ENCODE measurements at places on chromosomes 11 and 22. TPM values are rescaled to one million over a fixed set of nuclear protein-coding genes. Genes with fewer than 3 reads are reported as not detected.

The SERHL2 gene
- total RNA-seq = not detected

The OR52N4 gene
- not detected for total RNA-seq

GRCh38 chr22:21038405-21038804 is 6.0 kb upstream of the SLC7A4 start:
- H3K4me1 ChIP-seq = no peaks in the 10 kb centered on the region
- H3K4me3 ChIP-seq = no peak overlapping the region
- DNase-seq = no peak
- no peak overlapping the region for H3K27ac ChIP-seq
- H3K36me3 ChIP-seq = no peaks in the 10 kb centered on the region

DNA sequence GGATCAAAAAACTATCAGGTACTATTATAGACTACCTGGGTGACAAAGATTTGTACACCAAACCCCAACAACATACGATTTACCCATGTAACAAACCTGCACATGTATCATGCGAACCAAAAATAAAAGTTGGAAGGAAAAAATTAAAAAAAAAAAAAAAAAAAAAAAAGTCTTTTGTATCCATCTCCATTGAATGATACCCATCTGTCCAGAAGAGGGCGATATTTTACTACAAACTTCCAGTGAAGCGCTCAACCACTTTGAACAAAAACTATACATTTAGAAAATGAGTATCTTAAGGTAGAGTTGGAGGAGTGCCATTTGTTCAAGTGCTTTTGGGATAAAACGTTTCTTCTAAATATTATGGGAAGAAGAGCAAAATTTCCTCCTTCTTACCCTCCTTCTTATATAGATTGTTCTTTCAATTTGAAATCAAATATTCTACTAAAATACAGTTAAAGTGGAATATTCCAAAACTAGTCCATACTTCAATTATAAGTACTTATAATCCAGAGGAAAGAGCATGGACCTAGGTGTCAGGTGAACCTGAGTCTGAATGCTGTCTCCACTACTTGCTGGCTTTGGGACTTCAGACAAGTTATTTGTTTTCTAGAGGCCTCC is 23.3 kb downstream of the ARL14EP start:
- no peak for DNase-seq
- H3K27me3 ChIP-seq = no peaks in the 10 kb centered on the region
- H3K27ac ChIP-seq = no peak overlapping the region

- no peak for DNase-seq
- H3K27ac ChIP-seq = no peak overlapping the region
- no peaks in the 10 kb centered on the region for H3K36me3 ChIP-seq
- no peaks in the 10 kb centered on the region for H3K27me3 ChIP-seq
Observed at GRCh38 chr11:3611976-3612678, 29.7 kb downstream of the ART5 start.

DNA sequence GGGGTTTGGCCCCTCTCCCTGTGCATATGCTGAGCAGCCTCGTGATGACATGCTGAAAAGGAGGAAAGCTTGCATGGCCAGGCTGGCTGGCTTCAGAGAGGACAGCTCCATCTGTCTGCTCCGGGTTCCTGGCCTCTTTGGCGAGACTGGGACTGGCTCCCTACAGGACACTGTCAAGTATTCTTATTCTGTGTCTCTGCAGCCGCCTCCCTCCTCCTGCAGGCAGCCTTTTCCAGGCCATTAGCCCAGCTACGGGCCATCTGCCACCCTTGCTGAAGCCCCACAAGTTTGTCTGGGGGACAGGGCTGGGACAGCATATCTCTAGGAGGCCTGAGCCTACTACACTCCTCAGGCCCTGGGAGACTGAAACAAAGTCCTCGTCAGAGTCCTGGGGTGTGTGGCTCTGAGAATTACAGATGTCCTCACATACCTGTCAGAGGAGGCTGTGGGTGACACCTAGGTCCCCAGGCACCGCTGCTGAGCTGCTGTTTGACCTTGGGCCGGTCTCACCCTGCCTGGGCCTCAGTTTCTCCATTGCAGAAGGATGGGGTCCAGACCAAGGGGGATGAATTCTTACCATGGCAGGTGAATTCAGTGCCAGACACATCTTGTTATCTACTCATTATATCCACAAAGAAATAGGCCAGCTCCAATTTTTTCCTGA is 11.0 kb downstream of the MRGPRG start:
- H3K4me1 ChIP-seq = peaks cover 9% of the 10 kb centered on the region
- no peak for DNase-seq
- no peak overlapping the region for H3K27ac ChIP-seq
- peaks cover 7% of the 10 kb centered on the region for H3K27me3 ChIP-seq
